ENCODE measurements at places on chromosomes 2 and 18.

DNA sequence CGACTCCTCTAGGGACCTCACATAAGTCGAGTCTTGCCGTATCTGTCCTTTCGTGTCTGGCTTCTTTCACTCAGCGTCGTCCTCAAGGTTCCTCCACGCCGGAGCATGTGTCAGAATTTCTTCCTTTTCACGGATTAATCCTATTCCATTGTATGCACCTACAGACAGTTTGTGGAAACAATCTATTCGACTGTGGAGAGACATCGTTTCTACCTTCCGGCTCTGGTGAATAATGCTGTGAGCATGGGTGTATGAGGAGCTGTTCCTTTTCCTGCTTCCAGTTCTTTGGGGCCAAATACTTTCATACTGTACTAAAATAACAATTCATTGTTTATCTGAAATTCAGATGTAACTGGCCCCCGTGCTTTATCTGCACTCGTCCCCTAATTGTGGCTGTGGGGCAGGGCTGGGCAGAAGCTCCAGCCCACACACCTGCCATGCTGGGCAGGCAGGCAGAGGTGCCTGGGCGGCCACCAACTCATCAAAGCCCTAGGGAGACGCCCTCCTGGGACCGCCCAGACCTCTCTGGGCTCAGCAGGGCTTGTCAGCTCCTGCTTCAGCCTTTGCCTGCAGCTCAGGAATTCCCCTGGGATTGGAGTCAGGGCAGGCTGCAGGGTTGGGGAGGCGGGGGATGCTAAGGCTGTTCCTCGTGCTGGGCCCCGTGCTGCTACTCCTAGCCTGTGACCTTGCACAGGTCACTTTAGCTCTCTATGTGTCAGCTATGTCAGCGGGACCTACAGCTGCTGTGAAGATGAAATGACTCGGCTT is 14.5 kb downstream of the GPC1 start:
- no peak for DNase-seq

DNA sequence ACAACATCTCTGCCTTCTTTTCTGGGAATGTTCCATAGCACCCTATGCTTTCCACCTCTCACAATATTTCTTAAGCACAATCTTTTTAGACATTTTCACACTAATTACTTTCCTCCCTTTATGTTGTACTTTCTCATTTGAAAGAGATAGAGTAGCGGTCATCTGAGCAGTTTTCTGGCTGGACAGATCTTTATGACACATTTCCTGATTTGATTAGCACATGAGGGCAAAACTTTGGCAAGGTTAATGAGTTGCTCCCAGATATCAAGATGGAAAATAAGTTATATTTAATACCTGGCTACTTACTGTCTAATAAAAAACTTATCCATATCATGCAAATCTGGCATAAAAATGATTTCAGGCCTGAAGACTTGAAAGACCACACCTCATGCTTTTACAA is 723.9 kb downstream of the SOCS6 start:
- DNase-seq = no peak

DNA sequence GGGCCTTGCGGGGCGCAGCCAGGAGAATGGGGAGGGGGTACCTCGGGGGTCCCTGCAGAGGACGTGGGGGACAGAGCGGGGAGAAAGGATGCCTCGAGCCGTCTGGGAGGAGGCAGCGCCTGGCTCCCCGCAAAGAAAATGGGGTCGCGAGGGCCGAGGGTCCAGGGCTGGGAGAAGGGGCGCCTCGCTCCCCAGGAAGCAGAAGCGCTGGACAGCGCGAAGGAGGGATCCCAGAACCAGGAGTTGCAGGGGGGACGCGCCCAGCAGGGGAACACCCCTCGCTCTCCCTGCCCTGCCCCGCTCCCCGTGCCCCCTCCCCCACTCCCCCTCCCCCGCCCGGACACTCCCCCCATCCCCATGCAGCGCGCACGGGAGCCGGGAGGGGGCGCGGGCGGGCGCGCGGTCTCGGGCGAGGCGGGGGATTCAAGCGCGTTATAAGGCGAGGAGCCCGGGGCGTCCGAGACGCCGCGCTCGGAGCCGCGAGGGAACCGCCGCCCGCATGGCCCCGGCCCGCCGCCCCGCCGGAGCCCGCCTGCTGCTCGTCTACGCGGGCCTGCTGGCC is at the start of gene ERFE:
TSS of gene ERFE (plus strand) at position 462 of the 562 bp plus-strand sequence. CDS start at position 500, 38 bp downstream.
- peak; percentile 63 for DNase-seq

DNA sequence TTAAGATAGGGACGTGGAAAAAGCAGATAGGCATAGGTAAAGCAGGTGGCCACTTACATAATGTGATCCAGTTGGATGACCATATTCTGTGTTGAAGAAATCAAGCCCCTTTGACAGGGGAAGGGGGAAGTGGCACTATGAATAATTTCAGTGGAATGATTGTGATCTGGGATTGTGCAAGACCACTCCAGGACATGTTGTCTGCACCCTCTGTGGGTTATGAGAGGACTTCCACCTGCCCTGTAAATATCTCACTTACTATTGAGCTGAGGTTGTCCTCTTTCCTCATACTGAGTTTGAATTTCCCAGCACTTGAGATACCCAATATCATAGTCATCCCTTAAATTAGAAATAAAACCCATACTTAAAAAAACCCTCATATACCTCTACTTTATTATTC is 220.7 kb downstream of the IRS1 start:
- DNase-seq = no peak

Data from hematopoietic multipotent progenitor cell treated with erythropoietin and hydrocortisone succinate and interleukin-3 and kit ligand, for 17 days (in vitro differentiated cells).